ENCODE measurements at places on chromosomes 4 and X. TPM values are rescaled to one million over a fixed set of nuclear protein-coding genes. Genes with fewer than 3 reads are reported as not detected.

ZCCHC12 gene
- total RNA-seq = not detected

MSANTD1 gene
- not detected for total RNA-seq

FSTL5 gene
- total RNA-seq = 75.9 TPM

PTTG2 gene
- not detected for total RNA-seq

DUX4 gene
- not detected for total RNA-seq

ANKRD17 gene
- total RNA-seq = 32.2 TPM

PCDH19 gene
- not detected for total RNA-seq

NOX1 gene
- total RNA-seq = not detected

KLF8 gene
- not detected for total RNA-seq

TEX28 gene
- not detected for total RNA-seq

Measured in SK-MEL-5 (cell line).